OCI-M1 (cell line): ENCODE measurements at places on chromosomes 6 and 20.

DNA sequence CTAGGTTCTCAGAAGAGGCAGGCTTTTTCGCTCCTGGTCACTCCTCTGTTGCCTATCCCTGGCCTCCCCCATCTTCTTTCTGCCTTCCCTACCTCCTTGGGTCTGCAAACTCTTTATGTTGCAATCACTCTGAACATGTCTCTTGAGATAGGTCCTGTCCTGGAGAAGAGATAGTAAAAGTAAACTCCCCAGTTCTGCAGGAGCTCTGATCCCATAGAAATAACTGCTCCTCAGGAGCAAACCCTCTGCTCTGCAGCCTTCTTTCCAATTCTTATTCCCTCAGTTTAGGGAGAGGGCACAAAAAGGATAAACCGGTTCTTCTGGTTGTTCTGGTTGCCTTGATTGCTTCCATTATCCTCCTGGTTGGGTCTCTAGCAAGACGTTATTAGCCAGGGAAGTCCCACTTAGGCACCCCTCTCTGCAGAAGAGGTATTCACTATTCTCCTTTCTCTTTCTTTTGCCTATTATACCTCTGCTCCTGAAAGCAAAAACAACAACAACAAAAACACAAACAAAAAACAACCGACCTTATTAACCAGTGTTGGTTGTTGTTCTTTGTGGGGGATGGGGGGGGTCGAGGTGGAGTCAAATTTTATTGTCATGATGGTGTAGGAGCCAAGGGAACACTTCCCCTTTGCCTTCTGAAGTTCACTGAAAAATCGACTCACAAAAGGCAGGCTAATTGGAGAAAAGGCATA is 973 bp downstream of the TRIM38 start:
- DNase-seq = peak; percentile 64

- DNase-seq = peak; percentile 59
These were observed 60.0 kb upstream of the EZR start for GRCh38 chr6:158879180-158879579.

- no peak for DNase-seq
These were observed 12.3 kb downstream of the DYNLT2 start for GRCh38 chr6:169738976-169739529.

- no peak for DNase-seq
These were observed 234.6 kb downstream of the ANKRD60 start for GRCh38 chr20:57993716-57994431.

GRCh38 chr6:100461278-100461916 is 3.3 kb downstream of the SIM1 start:
- no peak for DNase-seq

DNA sequence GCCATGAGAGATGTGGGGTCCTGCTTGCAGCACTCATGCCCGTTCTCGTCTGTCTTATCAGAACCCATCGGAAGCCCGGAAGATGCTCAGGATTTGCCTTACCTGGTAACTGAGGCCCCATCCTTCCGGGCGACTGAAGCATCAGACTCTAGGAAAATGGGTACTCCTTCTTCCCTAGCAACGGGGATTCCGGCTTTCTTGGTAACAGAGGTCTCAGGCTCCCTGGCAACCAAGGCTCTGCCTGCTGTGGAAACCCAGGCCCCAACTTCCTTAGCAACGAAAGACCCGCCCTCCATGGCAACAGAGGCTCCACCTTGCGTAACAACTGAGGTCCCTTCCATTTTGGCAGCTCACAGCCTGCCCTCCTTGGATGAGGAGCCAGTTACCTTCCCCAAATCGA is 8.3 kb downstream of the PI16 start:
- DNase-seq = peak; percentile 95

DNA sequence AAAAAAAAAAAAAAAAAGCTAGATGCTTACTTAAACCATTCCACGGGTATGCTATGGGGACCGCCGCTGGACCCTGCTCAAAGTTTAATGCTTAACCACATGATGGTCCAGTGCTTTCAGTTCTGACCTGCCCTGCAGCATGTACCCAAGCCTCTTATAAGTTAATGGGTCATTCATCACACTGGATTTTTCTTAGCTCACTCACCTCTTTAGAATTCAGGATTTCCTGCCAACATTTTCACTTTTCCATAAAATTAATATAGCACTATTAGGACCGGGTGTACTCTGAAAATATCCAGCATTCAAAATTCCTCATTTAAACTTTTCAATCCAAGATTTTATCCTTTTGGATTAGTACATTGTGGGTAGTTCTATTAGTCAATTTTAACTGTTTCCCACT is 140.8 kb downstream of the ALDH8A1 start:
- no peak for DNase-seq

- DNase-seq = peak; percentile 64
These were observed 34.3 kb upstream of the ZBP1 start for GRCh38 chr20:57654363-57654997.

GRCh38 chr6:33856655-33857054 is 52.9 kb upstream of the MLN start:
- DNase-seq = peak; percentile 84

DNA sequence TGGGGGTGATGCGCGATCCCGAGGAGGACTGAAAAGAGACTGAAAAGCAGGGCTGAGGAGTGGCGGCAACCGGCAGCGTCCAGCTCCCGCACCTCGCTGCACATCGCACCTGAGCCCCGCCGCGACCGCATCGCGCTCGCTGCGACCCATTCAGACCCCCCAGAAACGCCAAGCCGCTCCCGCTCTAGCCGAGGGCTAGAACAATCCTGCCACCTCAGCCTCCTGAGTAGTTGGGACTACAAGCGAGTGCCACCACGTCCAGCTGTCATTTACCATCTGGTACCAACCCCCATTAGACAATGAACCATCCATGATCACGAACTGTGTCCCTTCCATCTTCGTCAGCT is 33.2 kb downstream of the HLA-A start:
- DNase-seq = no peak

- no peak for DNase-seq
These were observed 685.6 kb downstream of the DOK5 start for GRCh38 chr20:55160996-55161395.

- DNase-seq = no peak
These were observed 347.1 kb upstream of the MANEA start for GRCh38 chr6:95230071-95230740.

DNA sequence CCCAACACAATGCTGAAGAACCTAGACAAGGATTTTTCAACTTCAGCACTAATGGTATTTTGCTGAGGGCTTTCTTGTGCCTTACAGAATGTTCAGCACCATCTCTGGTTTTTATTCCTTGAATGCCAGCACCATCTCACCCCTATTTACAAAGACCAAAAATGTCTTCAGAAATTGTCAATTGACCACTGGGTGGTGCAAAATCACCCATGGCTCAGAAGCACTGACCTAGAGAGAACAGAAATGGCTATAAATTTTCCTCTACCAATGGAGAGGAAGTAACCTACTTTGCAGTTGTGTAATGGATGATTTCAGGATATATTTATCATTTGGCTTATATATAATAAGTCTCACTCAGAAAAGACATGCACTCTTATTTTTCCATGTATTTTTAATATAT is 431.0 kb upstream of the IRAK1BP1 start:
- peak; percentile 48 for DNase-seq

- DNase-seq = no peak
These were observed 1090.0 kb upstream of the EYS start for GRCh38 chr6:66796987-66797386.

DNA sequence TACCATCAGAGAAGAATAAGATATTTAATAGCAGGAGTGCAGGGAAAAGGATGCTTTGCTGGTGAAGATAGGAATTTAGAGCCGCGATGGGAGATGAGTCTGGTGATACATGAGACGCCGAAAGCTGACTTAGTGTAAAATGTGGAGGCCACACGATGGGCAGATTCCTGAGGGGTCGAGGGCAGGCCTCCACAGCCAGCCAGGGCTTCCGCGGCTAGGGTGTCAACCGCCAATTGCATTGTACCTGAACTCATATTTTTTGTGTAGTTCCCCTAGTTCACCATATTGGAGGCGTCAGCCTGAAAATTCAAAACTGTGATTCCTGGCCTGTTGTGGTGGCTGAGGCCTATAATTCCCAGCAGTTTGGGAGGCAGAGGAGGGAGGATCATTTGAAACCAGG is 8.5 kb downstream of the ETV7 start:
- no peak for DNase-seq

DNA sequence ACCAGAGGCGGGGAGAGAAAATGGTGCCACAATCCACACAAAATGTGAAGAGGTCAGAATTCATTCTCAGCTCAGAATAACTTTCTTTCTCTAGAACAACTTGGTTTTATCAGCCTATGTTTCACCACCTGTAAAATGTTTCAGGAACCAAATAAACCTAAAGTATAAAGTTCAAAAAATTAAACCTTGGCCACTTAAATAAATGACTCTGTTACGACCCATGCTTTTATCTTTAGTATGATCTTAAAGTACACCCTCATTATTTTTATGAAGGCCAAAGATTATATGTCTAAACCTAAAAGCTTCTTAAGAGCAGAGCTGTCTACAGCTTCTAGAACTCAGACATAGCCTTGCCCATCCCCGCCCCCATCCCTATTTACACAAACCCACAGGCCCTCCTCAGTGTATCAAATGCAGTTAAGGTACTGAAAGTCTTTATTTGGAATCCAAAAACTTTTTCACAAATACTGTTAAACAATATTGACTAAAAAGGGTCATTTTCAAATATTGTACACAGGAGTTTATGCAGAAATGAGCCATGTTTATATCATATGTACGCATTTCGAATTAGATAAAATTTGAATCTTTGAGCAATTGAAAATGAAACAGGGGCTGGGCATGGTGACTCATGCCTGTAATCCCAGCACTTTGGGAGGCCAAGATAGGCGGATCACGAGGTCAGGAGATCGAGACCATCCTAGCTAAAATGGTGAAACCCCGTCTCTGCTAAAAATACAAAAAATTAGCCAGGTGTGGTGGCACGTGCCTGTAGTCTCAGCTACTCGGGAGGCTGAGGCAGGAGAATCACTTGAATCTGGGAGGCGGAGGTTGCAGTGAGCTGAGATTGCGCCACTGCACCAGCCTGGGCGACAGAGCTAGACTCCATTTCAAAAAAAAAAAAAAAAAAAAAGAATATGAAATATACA is 5.7 kb upstream of the NHSL1 start:
- DNase-seq = no peak

DNA sequence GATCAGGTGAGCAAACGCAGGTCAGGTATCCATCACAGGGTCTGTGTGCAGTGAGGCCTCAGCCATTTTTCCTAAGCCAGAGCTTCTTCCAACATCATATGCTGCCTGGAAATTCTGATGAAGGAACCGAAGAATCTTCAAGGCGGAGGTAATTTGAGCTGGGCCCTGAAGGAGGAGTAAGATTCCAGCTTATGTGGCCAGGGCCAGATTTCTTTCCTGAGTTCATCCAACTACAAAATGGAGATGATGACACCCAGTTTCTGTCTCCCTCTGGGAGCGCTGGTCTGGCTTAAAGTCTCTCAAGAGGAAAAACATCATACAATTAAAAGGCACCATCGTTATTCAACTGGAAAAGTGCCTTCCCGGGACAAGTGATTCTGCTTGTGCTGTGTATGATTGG is 6.9 kb upstream of the MANBAL start:
- peak; percentile 13 for DNase-seq

- DNase-seq = peak; percentile 49
These were observed 12.8 kb upstream of the DNAAF9 start for GRCh38 chr20:3420211-3420707.

DNA sequence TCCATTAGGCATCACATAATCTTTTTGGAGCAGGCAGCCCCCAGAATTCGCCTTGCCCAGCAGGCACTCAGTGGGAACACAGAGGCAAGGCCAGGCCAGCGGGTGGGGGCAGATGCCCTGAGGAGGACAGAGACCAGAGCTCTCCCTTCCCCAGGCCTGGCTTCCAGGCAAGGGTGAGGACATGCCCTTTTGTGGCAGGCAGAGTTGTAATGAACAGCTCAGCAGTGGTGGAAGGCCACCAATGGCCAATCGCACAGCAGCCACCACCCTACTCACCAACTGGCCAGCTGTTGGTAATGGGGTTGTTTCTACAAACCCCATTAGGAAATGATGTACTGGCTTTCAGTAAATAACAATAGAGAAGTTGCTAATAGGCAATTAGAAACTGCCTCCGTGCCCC is 15.4 kb upstream of the DDO start:
- DNase-seq = no peak

GRCh38 chr20:25071734-25072133 is 10.2 kb downstream of the VSX1 start:
- no peak for DNase-seq

- DNase-seq = no peak
These were observed 25.9 kb downstream of the ECHDC1 start for GRCh38 chr6:127317388-127318128.

- no peak for DNase-seq
These were observed 5.9 kb upstream of the C20orf144 start for GRCh38 chr20:33656010-33656782.

GRCh38 chr6:168156742-168157265 is 77.8 kb upstream of the FRMD1 start:
- DNase-seq = no peak

- DNase-seq = no peak
These were observed 33.9 kb upstream of the ZBTB24 start for GRCh38 chr6:109516929-109517328.

DNA sequence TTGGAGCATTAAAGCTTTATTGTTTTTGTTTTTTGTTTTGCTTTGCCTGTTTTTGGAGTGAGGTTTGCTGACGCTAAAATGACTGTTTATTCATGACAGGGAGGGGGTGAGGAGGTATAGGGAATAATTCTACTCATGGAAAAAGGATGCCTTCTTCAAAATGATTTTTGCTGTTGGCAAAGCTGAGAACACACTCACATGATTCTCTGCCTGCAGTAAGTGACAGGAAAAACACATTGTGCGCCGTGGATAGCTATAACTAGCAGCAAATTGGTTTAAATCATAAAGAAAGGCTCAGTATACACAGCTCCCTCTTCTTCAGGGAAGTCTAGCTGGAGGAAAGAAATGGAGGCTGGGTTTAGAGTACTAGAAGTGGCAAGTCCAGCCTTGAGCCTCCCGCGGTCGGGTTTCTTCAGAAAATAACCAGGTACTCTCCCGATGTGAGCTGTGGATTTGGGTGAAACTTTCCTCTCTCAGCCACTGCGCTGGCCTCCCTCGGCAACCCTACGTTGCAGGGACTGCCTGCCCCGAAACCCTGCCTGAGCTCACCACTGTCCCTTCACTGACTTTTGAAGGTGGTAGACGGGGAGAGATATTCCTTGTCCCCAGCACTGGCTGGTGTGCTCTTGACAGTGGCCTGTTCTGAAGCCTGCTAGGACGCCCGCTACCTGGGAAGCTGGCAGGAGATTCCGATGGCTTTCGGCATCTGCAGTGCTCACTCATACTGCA is 278.2 kb downstream of the NRN1 start:
- DNase-seq = no peak

- peak; percentile 85 for DNase-seq
These were observed 260.7 kb upstream of the PLCB4 start for GRCh38 chr20:8808202-8808535.

DNA sequence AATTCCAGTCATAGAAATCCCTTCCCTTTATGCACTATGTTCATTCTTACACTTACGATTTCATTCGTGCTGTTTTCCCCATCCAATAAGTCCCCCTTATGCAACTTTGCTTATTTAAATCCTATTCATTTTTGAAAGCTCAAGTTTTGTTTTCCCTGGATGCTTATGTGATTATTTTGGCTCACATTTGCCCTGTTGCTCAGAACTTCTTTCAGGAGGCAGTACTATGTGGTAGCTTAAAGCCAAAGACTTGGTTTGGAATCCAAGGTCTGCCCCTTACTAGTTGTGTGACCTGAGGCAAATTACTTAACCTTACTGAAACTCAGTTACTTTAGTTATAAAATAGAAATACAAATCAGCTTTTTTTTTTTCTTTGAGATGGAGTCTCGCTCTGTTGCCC is 59.6 kb downstream of the MOXD1 start:
- DNase-seq = no peak
